ENCODE measurements at places on chromosomes 3 and 15.

GRCh38 chr3:46930166-46930944, 46.2 kb downstream of the CCDC12 start:
- no peak for DNase-seq

DNA sequence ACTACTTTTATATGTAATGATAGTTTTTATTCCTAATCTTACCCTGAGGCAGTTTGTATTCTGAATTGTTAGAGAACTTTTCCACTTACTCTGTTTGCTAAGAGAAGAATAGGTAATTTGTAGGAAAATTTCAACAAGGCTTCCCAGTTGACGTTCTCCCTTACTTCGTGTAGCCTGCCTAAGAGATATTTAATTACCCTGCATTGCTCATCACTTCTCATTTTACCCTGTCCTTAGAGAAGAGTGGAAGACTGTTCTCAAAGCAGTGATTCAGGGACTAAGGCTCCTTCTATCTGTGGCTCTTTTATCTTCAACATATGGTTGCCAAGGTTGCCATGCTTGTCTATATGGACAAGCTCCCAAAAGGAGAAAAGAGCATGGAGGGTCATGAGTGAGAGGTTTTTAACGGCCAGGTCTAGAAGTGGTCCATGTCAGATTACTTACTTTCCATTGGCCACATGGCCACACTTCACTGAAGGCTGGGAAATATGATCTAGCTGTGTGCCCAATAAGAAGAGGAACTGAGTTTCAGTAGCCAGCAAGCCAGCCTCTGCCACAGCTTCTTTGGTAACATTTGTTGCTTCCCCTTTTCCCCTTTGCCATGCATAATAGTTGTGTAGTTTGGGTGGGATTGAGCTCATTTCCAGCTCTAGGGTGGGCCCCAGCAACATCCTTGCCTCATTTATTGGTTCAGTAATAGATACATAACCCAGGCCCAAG, 22.1 kb downstream of the PDE8A start:
- DNase-seq: no peak

DNA sequence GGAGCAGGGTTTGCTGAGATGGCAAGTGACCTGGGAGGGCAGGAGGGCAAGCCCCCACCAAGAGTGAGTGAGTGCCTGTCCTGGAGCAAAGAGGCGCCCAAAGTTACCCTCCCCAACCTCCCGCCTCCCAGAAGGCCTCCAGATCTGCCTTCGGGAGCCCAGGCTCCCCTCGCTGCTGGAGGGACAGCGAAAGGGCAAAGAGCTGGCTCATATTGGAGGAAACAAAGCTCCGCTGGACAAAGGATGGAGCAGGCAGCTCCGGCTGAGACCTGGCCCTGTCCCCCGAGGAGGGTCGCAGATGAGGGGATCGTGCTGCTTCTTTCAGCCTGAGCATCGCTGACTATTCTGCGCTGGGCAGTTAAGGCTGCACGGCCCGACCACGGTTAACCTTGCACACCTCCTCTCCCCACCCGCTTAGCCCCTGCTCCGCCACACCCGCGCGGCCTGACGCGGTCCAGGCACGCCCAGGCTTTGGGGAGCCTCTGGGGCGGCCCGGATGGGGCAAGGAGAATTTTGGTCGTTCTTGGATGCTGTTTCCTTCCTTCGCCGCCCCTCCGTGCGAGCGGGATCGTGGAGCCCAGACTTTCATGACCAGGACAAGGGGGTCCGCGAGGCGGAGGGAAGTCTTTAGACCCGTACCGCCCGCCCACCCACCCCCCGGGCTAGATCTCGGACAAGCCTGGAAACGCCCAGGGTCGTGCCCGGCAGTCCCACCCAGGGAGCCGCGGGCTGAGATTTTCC, 651 bp downstream of the PLCD1 start:
- DNase-seq: no peak

GRCh38 chr3:52886049-52886730, 11.2 kb downstream of the STIMATE start:
- DNase-seq: no peak

DNA sequence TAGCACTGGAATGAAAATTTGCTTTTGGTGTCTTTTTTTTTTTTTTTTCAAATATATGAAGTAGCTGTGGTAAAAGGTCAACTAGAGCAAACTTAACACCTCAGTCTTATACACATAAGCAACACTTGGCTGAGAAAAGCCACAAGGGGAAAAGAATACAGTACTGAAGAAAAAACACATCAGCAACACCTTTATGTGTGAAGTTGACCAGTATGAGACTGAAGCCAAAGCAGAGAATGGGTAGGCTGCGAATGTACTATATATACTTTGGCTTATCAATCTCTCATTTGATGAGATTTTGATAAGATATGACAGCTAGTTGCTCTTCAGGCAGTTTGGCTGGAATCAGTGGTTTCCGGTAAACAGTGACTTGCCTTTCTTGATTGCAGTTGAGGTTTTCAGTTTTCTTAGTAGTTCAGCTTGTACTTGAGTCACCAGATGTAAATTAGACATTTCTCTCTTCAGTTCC, 22.0 kb upstream of the ZCWPW2 start:
- DNase-seq: no peak

DNA sequence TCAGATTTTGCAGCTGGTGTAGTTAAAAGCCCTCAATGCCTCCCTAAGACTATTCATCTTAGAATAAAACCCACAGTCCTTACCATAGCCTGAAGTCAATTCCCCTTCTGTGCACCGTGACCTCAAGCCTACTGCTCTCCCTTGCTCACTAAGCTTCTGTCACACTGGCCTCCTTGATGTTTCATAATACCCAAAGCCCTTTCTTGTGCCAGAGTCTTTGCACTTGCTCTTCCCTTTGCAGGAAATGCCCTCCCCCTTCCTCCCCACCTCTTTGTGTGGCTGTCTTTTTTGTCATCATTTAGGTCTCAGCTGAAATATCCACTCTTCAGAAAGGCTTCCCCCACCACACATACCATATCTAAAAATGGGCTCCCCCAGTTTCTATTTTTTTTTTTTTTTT, 4.2 kb upstream of the PLEKHO2 start:
- DNase-seq: no peak

DNA sequence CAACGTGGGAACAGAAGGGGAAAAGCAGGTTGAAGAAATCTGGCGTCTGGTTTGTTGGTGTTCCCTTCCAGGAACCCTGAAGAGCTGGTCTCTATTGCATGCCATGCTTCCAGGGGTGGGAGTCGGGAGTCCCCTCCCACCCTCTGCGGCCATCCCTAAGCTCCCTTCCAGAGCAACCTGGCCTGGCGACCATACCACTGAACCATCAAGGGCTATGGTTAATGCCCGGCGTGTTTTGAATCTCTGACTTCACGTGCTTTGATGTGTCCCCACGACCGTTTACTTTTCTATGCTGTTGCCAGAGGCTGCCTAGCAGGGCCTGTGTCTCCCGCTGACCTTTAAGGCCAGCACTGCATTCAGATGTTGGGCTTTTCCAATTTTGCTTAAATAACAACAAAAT, 696 bp upstream of the SNRK start:
- DNase-seq: no peak

DNA sequence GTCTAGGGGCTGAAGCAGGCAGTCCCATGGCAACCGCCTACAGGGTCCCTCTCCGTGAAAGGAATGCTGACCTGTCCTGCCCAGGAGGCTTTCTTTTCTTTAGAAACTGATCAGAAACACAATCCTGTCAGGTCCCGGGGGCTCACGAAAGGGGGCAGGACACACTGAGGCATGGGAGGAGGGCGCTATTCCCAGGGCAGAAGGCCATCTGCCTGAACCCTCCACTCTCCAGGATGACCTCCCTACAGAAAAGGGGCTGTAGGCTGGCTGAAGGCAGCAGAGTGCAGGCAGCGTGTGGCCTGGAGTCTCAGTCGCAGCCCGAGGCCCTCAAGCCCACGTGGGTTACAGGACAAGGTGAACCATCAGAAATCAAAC, 18.4 kb upstream of the LRRK1 start:
- DNase-seq: no peak

DNA sequence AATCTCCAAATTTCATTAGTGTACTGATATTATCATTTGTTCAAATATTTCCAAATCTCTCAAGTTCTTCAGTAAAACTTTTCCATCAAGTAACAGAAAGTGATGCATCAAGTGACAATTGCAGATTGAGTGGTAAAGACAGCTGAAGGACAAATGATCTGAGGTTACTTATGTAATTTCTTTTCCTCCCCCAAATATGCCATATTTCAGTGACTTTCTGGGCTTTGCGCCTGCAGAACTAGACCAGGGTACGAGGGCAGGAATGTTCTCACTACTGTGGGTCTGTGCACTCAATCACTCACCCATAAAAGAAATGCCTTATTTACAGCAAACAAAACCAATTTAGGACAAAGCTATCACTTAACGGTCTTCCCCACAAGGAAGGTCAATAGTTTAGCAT, 4.7 kb downstream of the SUCLG2 start:
- DNase-seq: no peak

- DNase-seq: peak; percentile 36
Measured at GRCh38 chr3:58688574-58688973, 22.0 kb upstream of the FAM3D start.

- no peak for DNase-seq
Measured at GRCh38 chr15:33451385-33451784, 140.6 kb downstream of the RYR3 start.

- no peak for DNase-seq
Measured at GRCh38 chr3:161854232-161854771, 357.7 kb downstream of the OTOL1 start.

DNA sequence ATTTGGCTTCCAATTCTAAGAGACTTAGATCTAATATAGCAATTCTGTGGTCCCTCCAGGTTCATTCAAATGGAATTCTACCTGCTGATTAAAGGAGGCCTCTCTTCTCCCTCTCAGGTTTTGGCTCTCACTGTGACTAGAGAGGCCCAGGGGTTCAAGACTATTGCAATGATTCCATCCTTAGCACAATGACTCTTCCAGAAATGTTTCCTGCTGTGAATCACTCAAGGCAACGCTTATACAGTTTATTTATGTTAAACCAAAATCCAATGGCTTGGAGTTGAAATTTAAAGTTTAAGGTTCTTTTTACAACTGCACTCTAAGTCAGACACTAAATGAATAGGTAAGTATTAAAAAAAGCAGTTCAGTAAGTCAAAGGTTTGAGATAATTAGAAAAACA, 39.9 kb downstream of the IFT57 start:
- peak; percentile 82 for DNase-seq

GRCh38 chr3:149628957-149629670, 28.7 kb downstream of the WWTR1 start:
- DNase-seq: no peak

DNA sequence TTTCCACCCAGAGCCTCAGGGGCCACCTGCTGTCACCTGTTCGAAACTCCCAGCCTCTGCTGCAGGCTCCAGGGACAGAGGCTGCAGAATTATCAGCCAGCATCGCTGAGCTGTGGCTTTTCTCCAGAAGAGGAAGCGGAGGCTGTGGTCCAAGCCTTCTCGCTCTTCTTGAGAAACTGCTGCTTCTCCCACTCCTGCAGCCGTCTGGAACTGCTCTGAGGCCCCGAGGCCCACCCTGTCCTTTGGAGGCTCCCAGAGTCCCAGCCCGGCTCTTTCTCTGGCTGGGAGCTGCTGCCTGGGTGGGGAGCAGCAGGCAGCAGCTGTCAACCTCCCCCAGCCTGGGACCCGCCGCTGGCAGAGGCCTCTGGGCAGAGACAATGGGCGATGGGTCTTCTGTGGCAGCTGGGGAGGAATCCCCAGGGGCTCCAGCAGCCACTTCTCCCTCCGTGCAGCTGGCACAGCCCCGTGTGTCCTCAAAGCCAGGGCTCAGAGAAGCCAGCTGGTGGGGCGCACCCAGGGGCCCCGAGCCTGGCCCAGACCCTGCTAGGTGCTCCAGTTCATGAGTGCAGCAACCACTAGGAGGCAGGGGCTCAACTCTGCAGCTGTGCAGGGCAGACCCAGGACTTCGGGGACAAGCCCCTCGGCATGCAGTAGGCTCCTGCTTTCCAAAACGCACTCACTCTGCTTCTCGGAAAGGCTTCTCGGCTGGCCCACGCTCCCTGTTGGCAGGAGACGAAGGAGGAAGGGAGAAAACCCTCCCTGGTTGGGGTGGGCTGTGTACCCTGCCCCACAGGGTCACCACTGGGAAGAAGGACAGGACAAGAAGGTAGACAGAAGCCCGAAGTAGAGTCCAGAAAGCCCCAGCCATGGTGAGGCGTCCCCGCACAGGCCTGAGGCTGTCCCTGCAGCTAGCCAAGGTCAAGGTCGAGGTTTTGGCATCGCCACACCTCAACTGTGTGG, 49.9 kb upstream of the FURIN start:
- DNase-seq: peak; percentile 55

DNA sequence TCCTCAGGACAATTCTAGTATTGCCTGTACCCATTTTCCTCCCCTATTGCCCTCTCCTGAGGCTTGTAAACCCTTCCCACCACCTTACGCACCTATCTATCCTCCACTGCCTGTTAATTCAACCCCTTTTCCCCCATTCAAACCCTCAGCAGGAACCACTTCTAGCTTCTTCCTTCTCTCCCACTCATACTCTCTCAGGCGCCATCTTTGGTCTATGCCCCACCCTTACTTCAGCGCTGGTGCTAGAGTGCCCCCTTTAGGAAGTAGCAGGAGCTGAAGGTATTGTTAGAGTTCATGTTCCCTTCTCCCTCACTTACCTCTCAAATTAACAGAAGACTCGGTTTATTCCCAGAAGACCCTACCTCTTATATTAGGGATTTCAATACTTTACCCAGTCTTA, 121.8 kb upstream of the NLGN1 start:
- DNase-seq: no peak
